ENCODE measurements at places on chromosomes 6 and 20.
A peak's percentile ranks its signal among the peaks of the same experiment; 100 is the strongest.

- DNase-seq, result no peak
Observed at GRCh38 chr20:63064310-63064709, 57.5 kb upstream of the BHLHE23 start.

GRCh38 chr20:33781133-33781532 lies 30.0 kb upstream of the CHMP4B start:
- no peak for DNase-seq

GRCh38 chr6:135226537-135226936 lies 45.4 kb downstream of the MYB start:
- no peak for DNase-seq

- DNase-seq, result no peak
Observed at GRCh38 chr6:32081168-32081990, 27.8 kb downstream of the TNXB start.

GRCh38 chr20:58973866-58974265 lies 7.2 kb upstream of the NELFCD start:
- DNase-seq, result no peak

- DNase-seq, result no peak
Observed at GRCh38 chr6:56162081-56162480, 85.3 kb downstream of the COL21A1 start.

DNA sequence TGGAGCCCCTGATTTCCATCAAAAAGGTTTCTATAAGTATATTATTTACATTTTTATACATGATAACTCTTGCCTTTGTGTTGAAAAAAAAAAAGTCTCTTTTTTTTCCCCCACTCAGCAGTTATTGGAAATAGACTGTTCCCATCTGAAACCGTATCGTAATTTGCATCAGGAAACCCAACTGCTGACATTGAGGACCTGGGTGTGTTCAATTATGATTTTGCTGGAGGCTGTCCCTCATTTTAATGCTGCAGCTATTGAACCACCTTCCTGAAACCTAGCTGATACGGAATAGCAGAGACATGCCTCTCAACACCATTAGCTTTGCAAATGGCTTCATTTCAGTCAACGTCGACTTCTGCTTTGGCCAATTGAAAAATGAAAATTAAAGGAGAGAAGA lies 98.9 kb downstream of the ZNF217 start:
- no peak for DNase-seq

- no peak for DNase-seq
Observed at GRCh38 chr6:108619431-108620197, 58.9 kb downstream of the FOXO3 start.

DNA sequence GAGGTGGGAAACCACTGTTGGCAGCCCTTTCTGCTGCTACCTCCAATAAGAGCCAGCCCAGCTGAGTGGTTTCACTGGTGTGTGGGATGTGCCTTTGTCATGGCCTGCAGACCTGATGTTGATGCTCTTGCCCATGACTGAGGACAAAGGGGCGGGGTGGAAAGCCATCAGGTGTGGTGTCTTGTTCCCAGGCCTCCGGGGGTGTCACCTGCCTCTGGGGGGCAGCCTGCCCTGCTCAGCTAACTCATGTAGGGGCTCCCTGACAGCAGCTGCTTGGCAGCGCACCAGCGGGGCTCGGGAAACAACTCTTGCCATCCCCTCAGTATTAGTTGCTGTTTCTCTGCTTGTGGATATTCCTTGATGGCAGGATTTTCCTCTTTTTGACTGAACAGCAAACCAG lies 91.3 kb downstream of the LYRM2 start:
- DNase-seq, result no peak

- DNase-seq, result no peak
Observed at GRCh38 chr6:21804941-21805610, 211.5 kb downstream of the SOX4 start.

DNA sequence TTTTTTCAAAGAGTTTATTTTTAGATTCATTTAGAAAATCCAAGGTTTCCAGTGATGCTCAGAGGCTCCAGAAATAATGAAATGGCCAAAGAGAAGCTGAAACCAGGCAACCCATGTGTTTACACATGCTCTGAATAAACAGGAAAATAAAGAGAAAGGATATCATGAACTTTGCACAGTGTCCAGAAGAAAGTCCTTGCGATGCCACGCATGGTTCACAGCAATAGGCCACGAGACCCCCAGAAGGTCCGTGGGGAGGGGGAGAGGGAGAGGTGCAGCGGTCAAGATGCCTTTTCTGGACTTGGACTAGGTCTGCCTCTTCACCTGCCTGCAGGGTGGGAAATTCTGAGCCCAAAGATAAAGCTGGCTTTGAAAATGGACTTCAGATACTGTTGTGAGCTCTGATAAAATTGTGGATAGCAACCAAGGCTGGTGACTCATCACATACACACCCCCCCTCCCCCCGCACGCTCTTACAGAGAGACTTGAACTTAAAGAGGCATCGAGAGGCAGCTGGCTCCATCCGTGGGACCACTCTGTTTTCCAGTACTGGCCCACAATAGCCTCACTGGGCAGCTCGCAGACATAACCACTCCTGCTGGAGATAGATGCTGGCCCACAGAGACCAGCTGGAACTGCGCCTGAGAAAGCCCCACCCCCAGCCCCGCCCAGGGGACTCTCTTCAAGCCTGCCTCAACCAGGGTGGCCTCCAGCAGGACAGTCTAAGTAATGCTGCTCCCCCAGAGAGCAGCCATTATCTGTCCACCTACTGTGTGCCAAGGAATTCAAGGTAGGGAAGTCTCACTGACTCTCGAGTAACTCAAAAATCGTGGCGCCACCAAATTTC lies 21.2 kb upstream of the NFATC2 start:
- DNase-seq, result peak; percentile 33

DNA sequence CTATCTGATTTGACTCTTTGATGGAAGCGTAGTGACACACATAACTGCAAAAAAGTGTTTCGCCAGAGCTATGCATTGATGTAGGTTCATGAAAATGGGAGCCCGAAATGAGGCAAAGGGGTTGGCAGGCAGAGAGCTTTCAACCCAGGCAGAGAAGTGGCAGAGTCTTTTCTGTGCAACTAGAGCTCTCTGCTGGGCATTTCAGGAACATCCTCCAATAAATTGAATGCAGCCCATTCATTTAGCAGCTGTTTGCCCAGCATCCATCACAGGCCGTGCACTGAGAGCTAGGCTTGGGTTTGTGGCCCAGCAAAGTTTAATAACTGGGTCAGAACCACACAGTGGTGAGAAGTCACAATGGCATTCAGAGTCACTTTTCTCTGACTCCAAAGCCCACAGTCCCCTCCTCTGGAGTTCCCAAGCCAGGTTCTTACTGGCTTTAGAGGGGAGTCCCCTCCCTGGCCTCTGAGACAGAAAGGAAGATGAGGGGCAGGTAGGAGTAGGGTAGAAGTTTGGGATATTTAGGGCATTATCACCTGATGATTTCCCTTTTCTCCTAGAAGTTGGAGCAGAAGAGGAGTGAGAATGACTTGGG lies 31.8 kb upstream of the ELMO2 start:
- DNase-seq, result no peak

DNA sequence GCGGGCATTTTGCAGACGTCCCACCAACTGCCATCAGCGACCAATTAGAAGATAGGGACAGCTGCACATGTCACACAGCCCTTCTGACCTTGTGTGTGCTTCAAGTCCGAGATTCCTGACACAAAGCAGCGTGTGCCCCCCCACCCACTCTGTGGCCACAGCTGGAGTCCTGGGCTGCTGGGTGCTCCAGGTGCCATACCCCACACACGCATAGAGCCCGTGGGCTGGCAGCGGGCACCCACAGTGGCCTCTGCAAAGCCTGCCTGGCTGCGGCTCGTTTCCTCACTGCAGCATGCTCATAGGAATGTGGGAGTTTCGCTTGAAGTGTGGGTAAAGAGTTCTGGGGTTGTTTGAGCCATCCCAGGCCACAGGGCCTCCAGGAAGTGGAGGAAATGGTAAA lies 2.5 kb upstream of the ADRM1 start:
- DNase-seq, result no peak

DNA sequence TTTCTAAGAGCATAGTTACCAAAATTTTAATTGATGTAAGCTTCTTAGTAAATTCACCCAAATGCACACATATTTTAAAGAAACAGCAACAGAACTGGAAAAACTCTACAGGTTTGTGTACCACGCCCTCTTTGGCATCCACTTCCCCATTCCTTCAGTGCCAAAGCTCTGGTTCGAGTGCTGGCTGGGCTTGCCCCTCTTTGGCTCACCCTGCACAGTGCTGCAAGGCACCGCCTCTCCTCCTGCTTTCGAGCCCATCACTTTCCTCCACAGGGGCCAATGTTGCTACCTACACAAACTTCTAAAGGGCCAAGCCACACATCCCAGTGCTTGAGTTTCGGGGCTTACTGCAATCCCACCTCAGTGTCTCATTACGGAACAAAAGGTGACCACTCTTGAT lies 9.6 kb downstream of the LRP11 start:
- no peak for DNase-seq

- DNase-seq, result no peak
Observed at GRCh38 chr6:168302534-168302933, 17.0 kb downstream of the DACT2 start.

DNA sequence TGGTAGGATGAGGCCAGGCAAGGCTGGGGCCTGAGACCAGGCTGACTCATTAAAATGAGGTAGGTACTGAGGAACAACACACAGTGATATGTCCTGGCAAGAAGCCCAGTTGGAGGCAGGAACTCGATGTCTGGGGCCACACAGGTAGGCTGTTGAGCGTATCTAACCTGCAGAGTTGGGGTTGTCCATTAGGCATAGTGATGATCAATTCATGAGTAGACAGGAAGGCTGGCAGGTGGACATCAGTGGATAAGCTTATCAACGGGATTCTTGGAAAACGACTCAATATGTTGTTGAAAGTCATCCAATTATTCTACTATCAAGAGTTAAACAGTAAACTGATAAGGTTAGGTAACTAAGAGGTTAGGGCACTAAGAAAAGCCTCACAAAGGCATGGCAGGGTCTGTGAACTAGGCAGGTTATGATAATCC lies 193.2 kb upstream of the COL21A1 start:
- DNase-seq, result no peak

DNA sequence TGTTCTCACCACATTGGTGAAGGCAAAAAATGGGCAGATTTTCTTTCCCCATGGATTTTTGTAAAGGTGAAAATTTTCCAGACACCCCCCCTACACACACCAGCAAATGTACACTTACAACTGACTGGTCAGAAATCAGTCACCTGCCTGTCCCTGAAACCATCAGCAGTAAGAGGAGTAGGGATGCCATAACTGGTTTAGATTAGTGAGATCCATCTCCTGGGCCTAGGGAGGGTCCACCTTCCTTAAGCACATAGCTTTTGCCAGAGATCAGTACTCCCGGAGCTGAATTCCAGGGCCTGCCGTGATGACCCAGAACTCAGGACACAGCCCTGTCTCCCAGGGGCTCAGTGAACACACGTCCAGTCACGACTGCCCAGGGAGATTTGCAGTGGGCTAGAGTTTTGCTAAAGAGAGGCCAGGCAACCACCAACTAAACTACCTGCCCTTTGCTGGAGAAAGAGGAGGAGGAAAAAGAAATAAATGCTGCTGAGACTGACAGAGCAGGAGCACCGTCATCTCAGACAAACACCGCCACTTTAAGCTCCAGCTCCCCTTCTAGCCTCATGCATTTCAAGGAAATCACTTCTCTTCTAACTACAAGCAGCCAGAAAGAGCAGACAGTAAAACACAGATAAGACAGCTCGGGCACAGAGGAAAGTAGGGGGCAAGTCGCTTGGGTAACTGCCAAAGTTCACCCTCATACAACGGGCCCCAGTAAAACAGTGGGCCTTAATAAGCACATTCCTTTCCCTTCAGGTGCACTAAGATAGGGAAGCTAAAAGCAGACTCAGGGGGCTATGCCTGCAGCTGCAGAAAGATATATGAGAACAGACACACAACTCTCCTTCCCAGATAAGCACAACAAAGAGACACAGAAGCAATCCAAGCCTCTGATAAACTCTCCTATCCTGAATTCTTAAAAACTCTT lies 82.6 kb upstream of the SPTLC3 start:
- DNase-seq, result no peak

DNA sequence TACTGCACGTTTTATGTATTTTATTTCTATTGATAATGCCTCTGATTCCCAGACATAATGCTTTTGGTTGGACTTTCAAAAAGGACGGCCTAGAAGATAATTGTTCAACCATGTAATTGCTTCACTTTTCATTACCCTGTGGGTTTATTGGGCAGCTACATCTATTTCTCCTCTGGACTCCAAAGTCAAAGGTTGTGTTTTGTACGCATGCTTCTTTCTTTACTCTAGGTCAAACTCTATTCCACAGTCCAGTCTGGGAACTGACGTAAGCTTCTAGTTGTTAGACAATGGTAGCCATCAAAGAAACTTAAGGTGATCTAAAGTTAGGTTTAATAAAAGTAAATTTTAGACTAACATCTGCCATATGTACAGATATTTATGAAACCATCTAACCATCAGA lies 6.6 kb upstream of the SLC17A3 start:
- no peak for DNase-seq

- DNase-seq, result no peak
Observed at GRCh38 chr20:48797850-48798747, 29.7 kb downstream of the PREX1 start.

DNA sequence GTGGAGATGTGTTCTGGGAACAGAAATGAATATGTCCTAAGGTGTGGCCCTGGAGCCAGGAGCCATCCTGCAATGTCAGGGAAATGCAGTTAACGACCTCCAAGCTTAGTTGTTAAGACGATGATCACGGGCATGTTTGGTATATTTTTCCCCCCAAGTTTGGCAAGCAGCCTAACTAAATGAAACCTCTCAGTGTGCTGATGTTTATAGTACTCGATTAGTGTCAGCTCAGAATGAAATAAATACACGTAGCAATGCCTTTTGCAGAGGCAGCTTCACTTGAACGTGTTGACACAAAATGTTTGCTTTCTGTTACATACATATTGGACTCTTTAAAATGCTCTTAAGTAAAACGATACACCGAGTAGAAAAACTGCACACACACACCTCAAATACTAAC lies 76.2 kb upstream of the OLIG3 start:
- no peak for DNase-seq

GRCh38 chr6:90703336-90703735 lies 116.5 kb upstream of the MAP3K7 start:
- DNase-seq, result no peak

DNA sequence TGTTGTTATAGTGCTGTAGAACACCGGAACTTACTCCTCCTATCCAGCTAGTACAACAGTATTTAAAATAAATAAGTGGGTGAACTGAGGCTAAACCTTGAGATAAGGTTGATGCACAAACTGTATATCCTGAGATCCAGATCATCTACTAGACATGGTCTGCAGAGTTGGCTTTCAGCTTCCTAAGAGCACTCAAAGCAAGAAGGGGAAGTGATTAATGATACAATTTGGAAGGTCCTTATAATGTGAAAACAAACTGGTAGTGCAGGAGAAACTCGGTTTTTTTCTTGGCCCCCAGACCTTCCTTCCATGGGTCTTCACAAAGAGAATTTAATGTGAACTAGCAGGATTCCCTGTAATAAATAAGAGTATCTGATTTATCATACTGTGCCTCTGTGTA lies 27.4 kb upstream of the RREB1 start:
- no peak for DNase-seq
